ENCODE measurements at places on chromosomes 16 and 17.
A peak's percentile ranks its signal among the peaks of the same experiment; 100 is the strongest.

GRCh38 chr16:31149894-31150890 lies at the start of gene PRSS36:
TSS of gene PRSS36 (minus strand) at chr16:31150066. CDS start at chr16:31150035, 31 bp downstream.
- peak; percentile 49 for DNase-seq

DNA sequence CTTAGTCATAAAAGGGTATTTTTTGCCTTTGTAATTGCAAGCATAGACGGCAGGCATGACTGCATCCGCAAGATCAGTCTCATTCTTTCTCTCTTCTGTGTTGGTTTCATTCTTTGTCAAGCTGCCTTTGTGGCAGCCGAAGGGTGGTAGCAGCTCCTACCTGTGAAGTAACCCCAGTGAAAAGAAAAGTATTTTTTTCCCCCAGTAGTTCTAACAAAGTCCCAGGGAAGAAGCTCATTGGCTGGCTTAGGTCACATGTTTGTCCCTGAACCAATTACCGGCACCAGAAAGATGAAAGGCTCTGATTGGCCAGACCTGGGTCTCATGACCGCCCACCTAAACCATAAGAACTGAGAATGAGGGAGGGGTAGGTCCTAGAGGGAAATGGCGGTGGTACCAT lies 110.7 kb downstream of the RAP1GAP2 start:
- DNase-seq, result no peak

- DNase-seq, result no peak
Measured at GRCh38 chr17:263271-263670, 81.8 kb upstream of the DOC2B start.

DNA sequence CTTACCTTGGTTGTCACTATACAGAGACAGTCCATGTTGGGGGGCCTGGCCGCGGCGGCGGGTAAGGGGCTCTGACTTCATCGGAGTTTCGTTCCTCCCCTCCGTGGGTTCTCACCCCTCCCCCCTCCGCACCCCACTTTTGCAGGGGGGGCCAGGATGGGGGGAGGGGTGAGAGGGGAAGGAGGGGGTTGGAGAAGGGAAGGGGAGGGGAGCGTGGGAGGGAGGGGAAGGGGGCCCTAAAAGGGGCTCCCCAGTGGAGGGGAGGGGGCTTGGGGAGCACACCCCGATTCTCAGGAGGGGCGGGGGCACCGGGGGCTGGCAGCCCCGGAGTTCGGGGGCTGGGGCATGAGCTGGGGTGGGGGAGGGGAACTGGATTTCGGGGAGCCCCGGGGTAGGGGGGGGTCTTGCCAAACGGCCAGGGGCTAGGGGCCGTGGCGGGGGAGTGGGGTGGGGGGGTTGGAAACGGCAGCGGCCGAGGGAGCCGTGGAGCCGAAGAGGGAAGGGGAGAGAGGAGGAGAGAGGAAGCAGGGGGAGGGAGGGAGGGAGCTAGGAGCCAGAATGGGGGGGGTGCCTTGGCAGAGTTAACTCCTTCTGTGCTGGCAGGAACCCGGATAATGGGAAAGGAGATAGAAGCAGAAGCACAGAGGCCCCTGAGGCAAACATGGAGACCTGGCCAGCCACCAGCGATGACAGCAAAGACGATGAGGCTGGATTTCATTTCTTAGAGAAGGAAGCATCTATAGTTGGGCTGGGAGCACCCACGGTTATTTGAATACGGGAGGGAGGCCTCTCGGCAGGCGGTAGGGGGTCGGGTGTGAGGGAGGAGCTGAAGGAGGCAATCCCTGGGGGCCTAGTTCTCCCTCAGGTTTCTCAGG lies 2.3 kb downstream of the DLG4 start:
- DNase-seq, result peak; percentile 35

DNA sequence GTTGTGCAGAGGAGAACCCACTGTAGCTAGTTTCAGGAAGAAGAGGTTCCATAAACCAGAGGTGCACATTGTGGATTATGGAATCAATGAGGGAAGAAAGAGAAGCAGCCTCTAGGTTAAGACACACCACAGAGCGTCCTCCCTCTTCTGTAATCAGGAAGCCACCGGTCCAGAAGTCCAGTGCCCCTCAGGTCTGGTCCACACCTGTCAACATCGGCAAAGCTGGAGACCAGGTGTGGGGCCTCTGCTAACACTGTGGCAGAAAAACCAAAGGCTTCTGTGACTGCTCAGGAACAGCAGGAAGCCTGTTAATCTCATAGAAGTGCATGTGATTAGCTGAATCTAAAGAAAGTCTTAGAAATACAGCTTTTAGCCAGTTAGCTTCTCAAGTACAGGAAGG lies 23.3 kb downstream of the LIMD2 start:
- DNase-seq, result no peak

DNA sequence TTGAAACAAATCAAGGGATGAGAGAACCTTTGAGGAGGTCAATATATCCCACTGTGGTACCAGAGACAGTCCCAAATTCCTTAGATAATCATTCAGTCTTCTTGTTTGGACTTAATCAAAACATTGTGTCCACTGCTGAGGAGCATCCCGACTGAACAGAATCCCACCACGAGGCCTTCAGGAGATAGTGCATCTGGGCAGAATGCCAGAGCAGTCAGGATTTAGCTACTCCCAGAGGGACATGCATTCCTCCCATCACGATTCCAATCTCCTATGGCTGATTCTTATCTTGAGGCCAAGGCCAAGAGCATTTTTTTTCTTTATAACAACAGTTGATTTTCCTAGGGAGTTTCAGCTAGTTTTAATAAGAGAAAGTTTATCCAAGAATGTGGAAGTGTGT lies 87.4 kb upstream of the COX10 start:
- DNase-seq, result no peak

- DNase-seq, result peak; percentile 38
Measured at GRCh38 chr17:29585080-29585751, 4.2 kb downstream of the GIT1 start.

Measured in CD14-positive monocyte (primary cell).